Activated naive CD8-positive, alpha-beta T cell treated with anti-CD3 and anti-CD28 coated beads, Interleukin-2, amount 50 U/mL, for 16 hours (primary cell): ENCODE measurements at places on chromosomes 13 and 19.

GRCh38 chr13:72379581-72379980, 347.8 kb downstream of the MZT1 start:
- no peak for DNase-seq

- DNase-seq: no peak
Measured at GRCh38 chr13:100600461-100600860, 11.9 kb upstream of the GGACT start.

- DNase-seq: no peak
Measured at GRCh38 chr19:12984143-12984627, 11.1 kb upstream of the NFIX start.

DNA sequence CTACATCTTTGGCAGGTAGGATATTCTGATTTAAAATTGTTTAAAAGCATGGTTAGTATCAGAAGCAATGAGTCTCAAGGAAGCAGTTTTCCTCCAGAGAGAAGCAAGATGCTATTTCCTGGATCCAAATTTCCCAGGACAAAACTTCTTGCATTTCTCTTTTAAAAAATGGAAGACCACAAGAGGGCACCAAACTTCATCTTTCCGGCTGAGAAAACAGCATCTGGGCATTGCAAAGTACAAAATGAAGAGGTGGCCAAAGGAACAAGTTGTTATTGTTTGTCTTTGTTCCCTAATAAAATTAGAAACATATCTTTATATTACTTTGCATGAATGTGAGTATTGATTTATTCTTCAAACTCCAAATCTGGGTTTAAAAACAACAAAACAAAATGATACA, 60.0 kb upstream of the LRCH1 start:
- DNase-seq: no peak

DNA sequence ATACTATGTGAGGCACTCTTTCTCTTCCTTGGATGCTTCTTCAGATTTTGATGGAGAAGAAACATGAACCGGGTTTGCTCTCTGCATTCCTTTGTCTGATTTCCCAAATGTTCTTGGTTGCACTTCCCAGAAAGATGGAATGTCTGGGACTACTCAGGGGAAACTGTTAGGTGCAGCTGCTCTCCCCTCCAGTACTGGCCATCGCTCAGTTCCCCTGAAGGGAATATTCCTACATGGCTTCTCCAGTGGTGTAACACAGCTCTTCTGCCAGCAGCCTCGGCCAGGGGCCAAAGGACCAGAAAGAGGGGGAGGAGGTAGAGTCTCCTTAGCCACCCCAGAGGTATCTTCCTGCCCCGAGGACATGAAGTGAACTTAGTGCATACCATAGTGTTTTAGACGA, 33.5 kb upstream of the SPRY2 start:
- DNase-seq: no peak

- no peak for DNase-seq
Measured at GRCh38 chr19:51274049-51274770, 23.3 kb downstream of the SIGLECL1 start.

DNA sequence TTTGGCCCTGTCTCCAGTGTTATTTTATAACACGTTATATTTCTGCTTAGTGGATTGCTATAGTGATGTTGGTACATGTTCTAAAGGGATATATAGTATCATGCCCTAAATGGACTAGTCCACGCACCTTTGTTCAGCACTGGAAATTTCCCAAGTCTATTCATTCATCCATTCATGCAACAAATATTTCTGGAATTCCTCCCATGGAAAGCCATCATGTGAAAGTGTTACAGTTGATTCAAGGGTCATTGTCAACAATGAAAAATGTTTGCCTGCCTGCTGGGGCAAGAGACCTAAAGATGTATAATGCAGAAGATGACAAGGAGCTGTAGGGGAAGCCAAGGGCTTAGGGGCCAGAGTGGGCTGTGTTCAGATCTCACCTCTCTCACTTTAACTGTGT, 10.8 kb upstream of the HSPH1 start:
- DNase-seq: no peak

DNA sequence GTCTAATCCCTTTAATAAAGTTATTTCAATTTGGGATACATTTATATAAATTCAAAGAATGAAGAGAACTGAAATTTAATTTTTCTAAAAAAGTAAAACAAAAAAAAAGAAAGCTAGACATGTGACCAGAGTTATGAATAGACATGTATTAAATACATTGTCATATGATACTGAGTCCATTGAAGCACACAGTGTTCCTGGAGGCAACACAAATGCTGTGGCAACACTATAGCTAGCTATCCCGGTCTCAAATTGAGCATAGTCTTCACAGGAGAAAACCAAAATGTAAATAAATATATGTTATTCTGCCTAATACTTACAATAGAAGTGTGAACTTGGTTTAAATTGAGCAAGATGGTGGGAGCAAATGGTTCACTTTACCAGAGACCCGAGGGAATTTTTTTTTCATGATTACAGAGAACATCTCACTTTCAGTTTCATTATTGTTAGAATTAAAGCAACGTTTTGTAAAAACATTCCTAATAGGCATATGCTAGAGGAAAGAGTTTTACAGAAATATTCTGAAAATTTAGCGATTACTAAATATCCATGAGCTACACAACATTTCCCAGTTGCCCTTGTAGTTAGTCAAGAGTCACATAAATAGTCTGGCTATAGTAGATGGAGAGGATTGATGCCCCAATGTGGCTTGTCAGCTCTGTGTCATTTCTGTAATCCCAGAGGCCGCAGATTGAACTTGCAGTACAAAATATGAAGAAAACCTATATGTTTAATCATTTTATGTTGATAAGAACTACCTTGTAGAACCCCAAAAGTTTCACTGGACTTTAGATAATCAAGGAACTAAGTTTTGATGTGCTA, 775.7 kb upstream of the SPRY2 start:
- DNase-seq: no peak

DNA sequence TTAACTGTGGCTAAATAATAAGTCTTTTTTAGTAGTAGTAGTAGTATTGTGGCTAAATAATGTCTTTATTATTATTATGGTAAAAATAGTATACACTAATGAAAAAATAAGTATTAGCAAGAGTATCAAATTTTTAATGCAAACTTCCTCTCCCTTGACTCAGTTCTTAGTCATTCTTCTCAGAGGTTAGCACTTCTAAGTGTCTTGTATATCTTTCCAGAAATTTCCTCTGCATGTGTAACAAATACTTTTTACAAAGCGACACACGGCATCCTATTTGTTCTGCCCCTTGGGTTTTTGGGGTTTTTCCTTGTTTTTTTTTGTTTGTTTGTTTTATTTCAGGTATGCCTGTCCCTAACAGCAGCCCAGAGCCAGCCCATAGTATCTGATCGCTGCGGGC, 20.9 kb downstream of the SIN3B start:
- DNase-seq: no peak

GRCh38 chr13:22644941-22645340, 535.8 kb upstream of the SGCG start:
- DNase-seq: no peak

DNA sequence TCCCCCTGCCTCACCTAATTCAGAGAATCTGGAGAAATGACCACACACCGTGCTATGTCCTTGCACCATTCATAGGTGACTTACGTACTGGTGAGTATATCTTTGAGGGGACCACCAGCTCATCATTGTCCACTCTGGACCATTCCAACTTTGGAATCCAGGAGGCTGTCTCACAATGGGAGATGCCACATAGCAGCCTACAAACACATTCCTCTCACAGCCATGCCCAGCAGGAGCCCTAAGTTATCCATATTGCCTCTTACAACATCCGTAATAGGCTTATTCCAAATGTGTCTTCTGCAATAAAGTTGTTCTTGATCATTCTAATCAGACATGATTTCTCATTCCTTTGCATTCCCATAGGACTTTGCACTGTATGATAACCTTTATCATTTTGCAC, 436.7 kb downstream of the EFNB2 start:
- DNase-seq: no peak

DNA sequence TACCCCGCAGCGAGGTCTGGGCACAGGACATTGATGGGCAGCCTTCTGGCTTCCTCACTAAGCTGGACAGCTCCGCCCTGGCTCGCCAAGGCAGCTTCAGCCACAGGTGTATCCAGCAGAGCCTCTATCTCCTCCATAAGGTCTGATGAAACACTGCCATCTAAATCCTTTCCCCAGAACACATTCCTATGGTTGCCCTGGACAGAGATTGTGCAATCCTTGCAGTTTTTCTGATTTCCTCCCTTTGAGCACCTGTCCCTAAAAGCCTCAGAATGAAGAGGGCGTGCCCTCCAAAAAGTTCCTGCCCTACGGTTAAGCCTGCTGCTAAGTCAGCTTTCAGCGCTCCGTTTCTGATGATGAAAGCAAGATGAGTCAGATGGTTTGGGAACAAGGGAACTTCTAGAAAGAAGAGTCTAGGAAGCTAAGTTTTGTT, 21.0 kb downstream of the CLEC4M start:
- DNase-seq: no peak

DNA sequence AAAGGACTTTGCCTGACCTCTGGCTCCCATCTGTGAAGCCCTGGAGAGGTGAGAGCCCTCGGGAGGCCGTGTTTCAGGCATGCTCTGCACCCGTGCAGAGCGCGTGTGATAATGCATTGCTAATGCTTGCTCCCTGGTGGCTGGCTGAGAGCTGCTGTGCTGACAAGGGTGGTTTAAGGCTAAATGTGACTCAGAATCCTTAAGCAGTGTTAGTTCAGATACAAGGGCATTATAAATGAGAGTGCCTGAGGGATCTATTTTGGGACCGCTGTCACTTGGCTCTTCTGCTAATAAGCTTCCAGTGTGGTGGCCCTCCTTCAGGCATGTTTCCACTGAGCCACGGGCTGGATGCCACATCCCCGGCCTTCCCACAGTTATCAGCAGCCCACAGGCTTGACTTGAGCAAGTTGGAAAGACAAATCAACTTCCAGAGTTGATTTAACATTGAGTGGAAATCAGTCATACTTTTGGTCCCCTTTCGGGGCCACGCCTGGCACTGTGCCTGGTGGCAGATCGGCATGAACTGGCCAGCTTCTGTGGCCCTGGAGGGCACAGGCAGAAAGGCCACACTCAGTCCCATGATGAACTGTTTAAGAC, 17.0 kb downstream of the ALOX5AP start:
- DNase-seq: no peak

GRCh38 chr13:46550822-46551221, 2.1 kb upstream of the LRCH1 start:
- no peak for DNase-seq

DNA sequence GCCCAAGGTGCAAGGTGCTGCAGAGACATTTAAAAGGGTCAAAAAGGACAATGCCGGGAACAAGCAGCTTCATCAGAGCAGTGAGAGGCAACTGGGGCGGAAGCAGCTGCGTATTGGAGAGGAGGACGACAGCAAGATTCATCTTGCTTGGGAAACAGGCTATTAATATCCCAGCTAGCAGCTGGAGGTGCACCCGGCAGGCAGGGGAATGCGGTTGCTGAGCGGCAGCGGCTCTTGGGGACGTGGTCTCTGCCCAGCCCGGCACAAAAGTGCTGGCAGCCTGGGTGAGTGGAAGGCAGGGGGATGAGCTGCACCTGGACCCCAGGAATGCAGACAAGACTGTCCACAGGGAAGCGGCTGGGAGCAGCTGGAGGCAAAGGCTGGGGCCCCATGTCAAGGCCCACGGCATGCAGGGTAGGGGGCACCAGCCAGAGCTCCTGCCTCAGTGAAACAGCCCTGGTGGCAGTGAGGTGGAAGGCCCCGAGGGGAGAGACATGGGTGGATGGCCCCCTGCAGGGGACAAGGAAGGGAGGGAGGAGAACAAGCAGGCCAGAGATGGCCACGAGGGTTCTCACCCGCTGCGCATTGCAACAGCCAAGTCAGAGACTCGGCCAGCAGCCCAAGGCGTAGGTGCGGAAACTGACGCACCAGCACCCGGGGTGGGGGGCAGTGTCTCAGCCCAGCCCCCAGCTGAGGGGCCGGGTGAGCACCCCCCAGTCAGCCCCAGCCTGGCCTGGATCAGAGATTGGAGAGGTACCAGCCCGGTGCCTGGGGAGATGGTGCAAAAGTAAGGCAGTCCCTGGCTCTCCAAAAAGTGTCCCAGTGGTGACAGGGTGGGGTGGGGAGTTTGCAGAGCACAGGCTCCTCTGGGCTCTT, 34.4 kb downstream of the PEPD start:
- no peak for DNase-seq

DNA sequence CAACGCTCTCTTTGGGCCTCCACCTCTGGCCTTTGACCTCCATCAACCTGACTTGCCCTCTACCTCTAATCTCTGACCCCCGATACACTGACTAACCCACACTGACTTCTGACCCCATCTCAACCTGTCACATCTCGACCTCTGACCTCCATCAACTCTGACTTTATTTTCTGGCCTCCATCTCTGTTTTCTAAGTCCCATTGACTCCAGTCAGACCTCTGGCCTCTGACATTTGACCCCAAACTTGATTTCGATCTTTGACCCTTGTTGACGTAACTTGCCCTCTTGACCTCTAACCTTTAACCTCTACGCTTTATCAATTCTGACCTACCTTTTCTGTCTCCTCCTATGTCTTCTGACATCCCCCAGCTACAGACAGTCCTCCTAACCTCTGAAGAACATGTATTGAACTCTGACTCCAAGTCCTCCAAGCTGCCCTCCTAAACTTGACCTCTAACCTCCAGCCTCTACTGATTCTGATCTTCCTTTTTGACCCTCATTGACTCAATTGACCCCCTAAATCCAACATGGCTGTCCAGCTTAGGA, 780 bp downstream of the ACP4 start:
- DNase-seq: no peak

GRCh38 chr19:37763488-37763887, 15.9 kb downstream of the ZNF573 start:
- DNase-seq: no peak

DNA sequence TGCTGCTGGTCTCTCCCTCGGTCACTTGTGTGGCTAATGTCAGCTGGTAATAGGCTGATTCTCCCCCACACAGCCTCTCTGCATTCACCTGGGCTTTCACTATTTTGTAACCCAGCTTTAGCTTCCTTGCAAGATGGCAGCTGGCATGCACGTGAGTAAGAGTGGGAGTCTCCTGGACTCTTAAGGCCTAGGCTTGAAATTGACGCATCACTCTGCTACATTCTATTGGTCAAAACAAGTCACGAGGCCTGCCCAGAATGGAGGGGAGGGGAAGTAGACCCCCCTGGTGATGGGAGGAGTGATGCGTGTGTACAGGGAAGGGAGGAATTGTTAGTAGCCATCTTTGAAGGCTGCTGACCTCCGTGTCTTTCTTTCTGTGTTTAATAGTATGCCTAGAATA, 24.9 kb upstream of the PNMA8B start:
- no peak for DNase-seq

- DNase-seq: no peak
Measured at GRCh38 chr13:110628952-110629701, 13.8 kb downstream of the NAXD start.

- no peak for DNase-seq
Measured at GRCh38 chr13:99075268-99076191, 97.7 kb upstream of the DOCK9 start.

DNA sequence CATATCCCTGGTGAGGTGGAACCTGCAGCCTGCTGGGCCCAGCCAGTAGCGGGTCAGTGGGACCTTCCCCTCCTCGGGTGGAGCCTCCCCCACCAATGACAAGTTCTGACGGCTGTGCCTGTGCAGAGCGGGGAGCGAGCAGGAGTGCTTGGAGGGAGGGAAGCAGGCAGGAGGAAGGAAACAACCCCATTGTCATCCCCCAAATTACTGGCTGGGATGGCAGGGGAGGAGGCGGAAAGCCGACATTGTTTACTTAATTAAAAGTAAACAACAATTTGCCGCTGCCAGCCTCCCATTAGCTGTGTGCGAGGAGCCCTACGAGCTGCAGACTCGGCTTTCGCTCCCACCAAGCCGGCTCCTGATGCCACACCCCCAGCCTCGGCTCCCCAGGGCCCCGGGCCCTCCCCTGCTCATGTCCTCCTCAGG, 45.5 kb downstream of the LYL1 start:
- no peak for DNase-seq
